ENCODE measurements at places on chromosomes 13 and 19. TPM values are rescaled to one million over a fixed set of nuclear protein-coding genes. Genes with fewer than 3 reads are reported as not detected.

SIGLEC5 gene
- total RNA-seq = not detected

C1QTNF9B gene
- total RNA-seq = not detected

HNRNPA1L2 gene
- 3.3 TPM for total RNA-seq

HIPK4 gene
- total RNA-seq = not detected

ETFB gene
- total RNA-seq = 147 TPM

ZNF98 gene
- not detected for total RNA-seq

GPR12 gene
- 0.12 TPM for total RNA-seq

GAPDHS gene
- not detected for total RNA-seq

POSTN gene
- total RNA-seq = 30.7 TPM

FGF21 gene
- not detected for total RNA-seq

CKAP2 gene
- 14.5 TPM for total RNA-seq

PGLYRP1 gene
- not detected for total RNA-seq

MYO1F gene
- 5.4 TPM for total RNA-seq

ZSCAN4 gene
- not detected for total RNA-seq

LAIR2 gene
- not detected for total RNA-seq

TMEM221 gene
- total RNA-seq = 0.18 TPM

CLEC17A gene
- total RNA-seq = 0.15 TPM

ZFP36 gene
- 391 TPM for total RNA-seq

WASF3 gene
- total RNA-seq = 3.1 TPM

RNF17 gene
- total RNA-seq = 0.18 TPM

C19orf33 gene
- total RNA-seq = 333 TPM

PSG7 gene
- total RNA-seq = not detected

RNF225 gene
- not detected for total RNA-seq

ZNF888 gene
- 18.3 TPM for total RNA-seq

DLL3 gene
- not detected for total RNA-seq

ZNF175 gene
- total RNA-seq = 8.0 TPM

UPK1A gene
- 0.27 TPM for total RNA-seq

TMEM190 gene
- total RNA-seq = not detected

ZNF296 gene
- total RNA-seq = 4.0 TPM

RFPL4AL1 gene
- not detected for total RNA-seq

KIR3DL2 gene
- not detected for total RNA-seq

CEACAM3 gene
- 1.2 TPM for total RNA-seq

MBD3L2 gene
- not detected for total RNA-seq

CERS4 gene
- 3.8 TPM for total RNA-seq

PRMT1 gene
- total RNA-seq = 83.9 TPM

CDC34 gene
- total RNA-seq = 62.4 TPM

SLC46A3 gene
- 48.7 TPM for total RNA-seq

ZNF497 gene
- total RNA-seq = 0.73 TPM

PTGER1 gene
- 0.52 TPM for total RNA-seq

ADAMTSL5 gene
- total RNA-seq = 5.4 TPM

C19orf85 gene
- not detected for total RNA-seq

LGALS7 gene
- total RNA-seq = not detected

TEX26 gene
- not detected for total RNA-seq

PSG3 gene
- not detected for total RNA-seq

TPTE2 gene
- total RNA-seq = not detected

MEIS3 gene
- 2.7 TPM for total RNA-seq

TTC9B gene
- total RNA-seq = 0.37 TPM

TSC22D1 gene
- 268 TPM for total RNA-seq

DCT gene
- not detected for total RNA-seq

GJB2 gene
- total RNA-seq = 39.0 TPM

SLAIN1 gene
- total RNA-seq = 4.9 TPM

NPHS1 gene
- not detected for total RNA-seq

RNF113B gene
- total RNA-seq = not detected

KASH5 gene
- not detected for total RNA-seq

YJEFN3 gene
- 4.6 TPM for total RNA-seq

PCP2 gene
- 0.73 TPM for total RNA-seq

Measured in left colon (tissue), 2 donors.